ENCODE measurements at places on chromosomes 3 and 15. TPM values are rescaled to one million over a fixed set of nuclear protein-coding genes. Genes with fewer than 3 reads are reported as not detected.

GRCh38 chr3:16476636-16477035 is 36.9 kb downstream of the RFTN1 start:
- no peak for DNase-seq

DNA sequence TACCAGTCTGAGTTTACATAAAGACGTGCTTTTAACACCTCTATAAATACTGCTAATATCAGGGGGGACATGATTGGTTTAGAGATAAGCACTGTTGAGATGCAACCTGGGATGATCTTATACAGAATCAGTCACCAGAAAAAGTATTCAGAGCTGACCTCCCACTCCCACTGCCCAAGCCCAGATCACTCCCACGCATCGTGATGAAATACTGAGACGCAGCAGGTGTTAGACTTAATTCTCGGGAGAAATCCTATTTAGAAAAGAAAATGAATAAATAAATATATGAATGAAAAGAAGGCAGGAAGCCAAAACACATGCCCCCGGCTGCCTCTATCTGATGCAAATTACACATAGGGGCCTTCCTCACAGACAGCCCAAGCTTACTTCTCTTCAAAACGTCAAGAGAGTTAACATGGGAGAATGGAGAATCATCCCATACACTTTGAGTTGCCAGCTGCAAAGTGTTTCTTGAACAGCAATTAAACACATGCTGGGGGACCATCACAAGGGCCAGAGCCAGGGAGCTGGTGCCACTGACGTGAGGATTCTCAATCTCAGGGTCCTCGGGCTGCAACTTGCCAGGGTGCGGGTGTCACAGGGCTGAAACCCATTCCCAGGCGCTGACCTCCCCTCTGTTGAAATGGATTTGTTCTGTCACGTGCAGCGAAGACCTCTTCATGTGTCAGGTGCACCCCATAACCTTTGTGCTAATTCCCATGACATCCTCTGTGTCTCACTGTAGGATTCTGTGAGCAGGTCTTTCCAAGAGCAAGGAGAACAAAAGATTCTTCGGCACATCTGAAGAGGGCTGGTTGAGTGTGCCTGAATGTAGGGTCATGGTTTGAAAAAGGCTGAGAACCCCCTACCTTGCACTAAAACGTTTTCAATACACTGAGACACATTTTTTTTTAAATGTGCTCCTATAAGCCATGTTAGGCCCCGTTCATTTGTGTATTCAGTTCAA is 764.2 kb upstream of the ARRDC4 start:
- DNase-seq: no peak

DNA sequence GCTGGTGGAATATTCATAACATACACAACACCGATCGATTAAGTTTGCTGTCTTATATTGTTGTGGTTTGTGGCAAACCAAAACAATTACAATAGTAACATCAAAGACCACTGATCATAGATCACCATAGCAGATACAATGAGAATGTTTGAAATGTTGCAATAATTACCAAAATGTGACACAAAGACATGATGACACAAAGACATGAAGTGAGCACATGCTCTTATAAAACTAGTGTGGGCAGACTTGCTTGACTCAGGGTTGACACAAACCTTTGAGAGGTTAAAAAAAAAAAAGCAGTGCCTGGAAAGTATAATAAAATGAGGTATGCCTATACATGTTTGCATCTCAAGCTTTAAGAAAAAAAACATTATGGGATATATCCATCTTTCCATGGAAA is 130.3 kb downstream of the NR1I2 start:
- no peak for DNase-seq

DNA sequence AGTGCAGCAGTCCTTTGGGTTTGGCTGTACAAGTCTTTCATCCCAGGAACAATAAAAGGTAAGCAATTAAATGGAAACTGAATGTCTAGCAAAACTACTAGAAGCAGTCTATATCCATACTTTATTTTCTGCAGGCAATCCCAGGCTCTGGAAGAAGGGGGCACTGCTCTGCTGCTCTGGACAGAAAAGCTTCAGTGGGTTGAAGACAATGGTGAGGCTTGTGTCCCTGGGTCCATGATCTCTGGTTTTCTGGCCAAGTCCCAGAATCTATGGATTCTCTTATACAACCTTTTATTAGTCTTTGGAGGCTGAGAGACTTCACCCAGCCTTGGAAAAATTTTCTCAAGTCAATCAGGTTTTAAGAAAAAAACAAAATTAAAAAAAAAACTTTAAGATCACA is 35.6 kb downstream of the SCAP start:
- no peak for DNase-seq

DNA sequence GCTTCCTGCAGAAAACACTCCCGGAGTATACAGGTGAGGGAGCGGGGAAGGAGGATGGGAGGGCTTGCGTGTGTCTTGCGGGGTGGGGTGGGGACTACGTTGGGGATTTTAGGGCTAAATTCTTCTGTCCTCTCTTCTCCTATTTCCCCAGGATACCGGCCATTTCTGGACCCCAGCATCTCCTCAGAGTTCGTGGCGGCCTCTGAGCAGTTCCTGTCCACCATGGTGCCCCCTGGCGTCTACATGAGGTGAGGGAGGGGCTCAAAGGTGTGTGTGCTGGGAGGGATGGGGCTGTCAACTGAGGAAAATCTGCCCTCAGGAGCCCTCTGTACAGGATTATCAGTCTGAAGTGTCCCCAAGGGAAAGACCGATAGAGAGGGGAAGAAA is 6.6 kb downstream of the DUOX1 start:
- DNase-seq: no peak

- DNase-seq: no peak
Observed at GRCh38 chr3:34277110-34277509, 478.7 kb downstream of the PDCD6IP start.

GRCh38 chr3:124360155-124360554 is 368.2 kb upstream of the ROPN1 start:
- no peak for DNase-seq

- DNase-seq: no peak
Observed at GRCh38 chr3:81643721-81644120, 117.7 kb downstream of the GBE1 start.

DNA sequence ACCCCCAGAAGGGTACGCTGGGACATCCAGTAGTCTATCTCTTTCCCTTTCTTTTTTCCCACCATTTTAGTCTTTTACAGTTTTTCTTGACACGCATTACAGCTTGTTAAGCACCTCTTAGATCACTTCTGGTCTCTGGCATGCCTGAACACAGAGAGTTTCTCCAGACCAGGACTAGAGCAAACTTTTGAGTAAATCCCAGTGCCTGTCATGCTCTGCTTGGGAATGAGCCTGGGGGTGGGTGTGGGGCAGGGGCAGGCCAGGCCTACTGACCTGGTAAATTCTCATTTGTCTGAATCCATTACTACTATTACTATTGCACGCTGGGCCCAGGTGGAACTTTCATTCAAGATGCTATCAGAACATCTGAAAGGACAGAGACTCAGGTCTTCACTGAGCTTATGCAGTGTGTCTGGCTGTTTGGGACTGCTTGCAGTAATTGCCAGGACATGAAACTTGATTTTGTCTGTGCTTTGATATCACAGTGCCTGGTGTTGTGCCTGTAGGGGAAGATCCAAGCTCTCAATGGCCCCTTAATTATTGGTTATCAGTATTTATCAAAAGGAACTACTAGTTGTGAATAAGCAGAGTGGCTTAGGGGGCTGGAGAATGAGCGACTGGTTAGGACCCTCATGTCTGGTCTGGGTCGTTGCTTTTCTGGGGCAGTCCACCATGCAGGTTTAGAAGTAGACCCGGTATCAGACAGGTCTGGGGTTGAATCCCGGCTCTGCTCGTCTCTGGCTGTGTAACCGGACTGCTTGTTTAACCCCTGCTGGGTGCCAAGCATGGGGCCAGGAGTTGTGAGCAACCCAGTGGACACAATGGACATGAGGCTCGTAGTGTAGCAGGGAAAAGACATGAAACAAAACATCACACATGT is 196.1 kb upstream of the TLE3 start:
- DNase-seq: no peak

DNA sequence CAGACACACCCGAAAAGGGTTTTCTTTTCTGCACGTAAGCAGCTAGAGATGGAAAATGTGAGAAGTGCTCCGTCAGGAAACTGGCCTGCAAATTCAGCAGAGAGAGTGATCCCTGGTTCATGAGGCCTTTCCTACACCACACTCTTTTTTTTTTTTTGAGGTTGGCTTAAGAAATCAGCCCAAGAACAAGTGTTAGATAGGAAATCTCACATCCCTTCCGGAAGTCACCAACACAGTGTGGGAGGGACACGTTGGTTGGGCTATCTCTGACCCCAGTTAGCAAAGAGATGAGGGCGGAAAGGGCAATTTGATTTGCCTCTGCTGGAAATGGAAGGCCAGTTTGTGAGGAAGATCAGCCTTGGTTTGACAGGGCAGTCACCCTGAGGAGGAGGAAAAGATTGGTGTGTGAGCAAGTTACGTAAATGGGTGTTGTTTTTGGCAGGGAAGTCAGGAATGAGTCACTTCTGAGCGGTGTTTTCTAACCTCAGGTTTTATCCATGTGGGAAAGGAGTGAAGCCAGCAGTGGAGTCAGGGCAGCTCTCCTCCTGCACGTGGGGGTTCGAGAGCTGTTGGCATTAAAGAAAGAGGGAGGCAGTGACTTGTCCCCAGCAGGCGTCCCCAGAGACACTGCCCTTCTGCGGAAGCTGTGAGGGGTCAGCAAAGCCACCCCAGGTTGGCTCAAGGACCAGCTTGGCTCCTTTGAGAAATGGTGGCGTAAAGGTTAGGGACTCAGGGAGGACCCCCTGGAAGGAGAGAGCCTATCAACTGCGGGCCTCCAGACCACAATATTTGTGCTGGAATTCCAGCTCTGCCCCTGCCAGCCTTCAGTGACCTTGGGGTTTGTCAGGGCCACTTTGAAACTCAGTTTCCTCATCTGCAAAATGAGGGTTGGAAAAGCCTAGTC is 237.6 kb upstream of the BHLHE40 start:
- no peak for DNase-seq

The HYAL2 gene
- 39.0 TPM for total RNA-seq

The ZNF620 gene
- 1.6 TPM for total RNA-seq

The FEZF2 gene
- not detected for total RNA-seq

The DZIP1L gene
- total RNA-seq: 3.8 TPM

The NME9 gene
- total RNA-seq: not detected

The ALDH1L1 gene
- 23.1 TPM for total RNA-seq

The COL6A5 gene
- total RNA-seq: not detected

The ARL6IP5 gene
- 195 TPM for total RNA-seq

Measured in Right ventricle myocardium inferior (tissue), 1 donor.